ENCODE measurements at places on chromosomes 7 and 10.

GRCh38 chr10:11746883-11747539 is 4.8 kb downstream of the ECHDC3 start:
- no peak for DNase-seq

GRCh38 chr10:61592581-61592980 is 70.1 kb upstream of the CABCOCO1 start:
- DNase-seq, result peak; percentile 24

- DNase-seq, result no peak
Observed at GRCh38 chr7:147053746-147054145, 937.1 kb downstream of the CNTNAP2 start.

GRCh38 chr7:77416621-77417371 is 647 bp upstream of the GSAP start:
- DNase-seq, result no peak

GRCh38 chr7:36795451-36796021 is 71.2 kb upstream of the AOAH start:
- DNase-seq, result no peak

DNA sequence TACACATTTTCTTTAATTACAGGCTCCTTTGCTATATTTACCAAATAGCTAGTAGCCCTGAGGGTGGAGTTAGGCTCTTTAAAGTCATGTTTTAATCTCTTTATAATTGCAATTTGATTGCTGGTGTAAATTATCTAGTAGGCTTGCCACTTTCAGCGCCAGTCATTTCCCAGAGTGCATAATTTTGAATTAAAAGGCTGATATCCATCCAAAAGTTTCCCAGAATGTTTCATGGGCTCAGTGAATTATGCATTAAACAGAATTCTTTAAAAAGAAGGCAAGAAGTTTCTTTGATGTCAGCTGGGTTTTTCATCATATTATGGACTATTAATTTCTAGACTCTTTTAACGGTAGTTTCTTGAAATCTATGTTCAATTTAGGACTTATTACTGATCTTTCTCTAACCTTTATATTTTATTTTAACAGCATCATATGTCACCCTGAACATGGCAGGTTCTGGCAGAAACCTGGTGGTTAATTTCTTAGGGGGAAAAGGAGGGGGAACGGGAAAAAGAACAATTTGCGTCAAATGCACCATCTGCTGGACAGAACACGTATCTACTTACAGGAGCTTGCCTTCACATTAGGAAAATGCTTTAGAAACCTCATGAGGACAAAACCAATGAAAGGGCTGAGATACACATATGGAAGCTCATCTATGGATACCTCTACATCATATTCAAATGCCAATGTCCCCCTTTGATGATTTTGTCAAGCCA is 171.1 kb downstream of the GRM3 start:
- peak; percentile 1 for DNase-seq

DNA sequence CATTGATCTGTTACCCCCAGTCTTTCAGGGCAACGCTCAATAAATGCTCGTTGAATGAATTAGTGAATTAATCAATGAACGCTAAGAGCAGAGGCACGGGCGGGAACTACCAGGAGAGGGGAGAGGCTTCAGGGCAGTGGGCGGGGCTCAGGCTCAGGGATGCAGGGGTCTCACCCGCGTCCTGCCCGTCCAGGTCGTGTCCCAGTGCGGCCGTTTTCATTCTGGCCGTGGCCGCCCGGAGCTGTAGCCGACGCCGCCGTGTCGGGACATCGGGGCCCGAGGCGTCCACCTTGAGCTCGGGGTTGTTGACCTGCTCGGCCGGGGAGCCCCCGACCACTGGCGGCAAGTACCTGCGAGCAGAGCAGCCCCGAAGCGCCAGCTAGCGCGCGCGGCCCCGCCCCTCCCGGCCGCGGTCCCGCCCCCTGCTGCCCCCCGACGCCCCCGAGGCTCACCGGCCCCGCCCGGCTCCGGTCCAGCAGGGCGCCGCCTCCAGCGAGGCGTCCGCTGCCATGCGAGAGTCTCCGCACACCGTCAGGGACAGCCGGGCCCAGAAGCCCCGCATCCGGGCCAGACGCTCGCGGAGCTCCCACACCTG is 2.8 kb upstream of the GAL3ST4 start:
- no peak for DNase-seq

DNA sequence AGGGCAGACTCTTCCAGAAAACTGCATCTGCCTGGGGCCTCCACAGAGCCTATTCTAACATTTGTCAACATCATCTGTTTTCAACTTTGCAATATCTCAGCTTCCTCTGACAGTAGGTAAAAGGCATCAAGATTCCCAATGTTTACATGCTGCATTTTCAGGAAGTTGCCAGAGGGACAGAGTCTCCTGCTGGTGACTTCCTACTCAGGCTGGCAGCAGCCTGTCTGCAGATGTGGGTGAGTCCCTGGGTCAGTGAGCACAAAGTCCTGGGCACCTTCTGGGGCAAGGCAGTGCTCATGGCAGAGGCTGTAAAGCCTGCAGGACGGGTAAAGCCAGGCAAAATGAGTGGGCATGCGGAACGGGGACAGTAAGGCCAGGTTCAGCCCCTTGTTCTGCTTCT is 69.4 kb downstream of the EBF3 start:
- no peak for DNase-seq

DNA sequence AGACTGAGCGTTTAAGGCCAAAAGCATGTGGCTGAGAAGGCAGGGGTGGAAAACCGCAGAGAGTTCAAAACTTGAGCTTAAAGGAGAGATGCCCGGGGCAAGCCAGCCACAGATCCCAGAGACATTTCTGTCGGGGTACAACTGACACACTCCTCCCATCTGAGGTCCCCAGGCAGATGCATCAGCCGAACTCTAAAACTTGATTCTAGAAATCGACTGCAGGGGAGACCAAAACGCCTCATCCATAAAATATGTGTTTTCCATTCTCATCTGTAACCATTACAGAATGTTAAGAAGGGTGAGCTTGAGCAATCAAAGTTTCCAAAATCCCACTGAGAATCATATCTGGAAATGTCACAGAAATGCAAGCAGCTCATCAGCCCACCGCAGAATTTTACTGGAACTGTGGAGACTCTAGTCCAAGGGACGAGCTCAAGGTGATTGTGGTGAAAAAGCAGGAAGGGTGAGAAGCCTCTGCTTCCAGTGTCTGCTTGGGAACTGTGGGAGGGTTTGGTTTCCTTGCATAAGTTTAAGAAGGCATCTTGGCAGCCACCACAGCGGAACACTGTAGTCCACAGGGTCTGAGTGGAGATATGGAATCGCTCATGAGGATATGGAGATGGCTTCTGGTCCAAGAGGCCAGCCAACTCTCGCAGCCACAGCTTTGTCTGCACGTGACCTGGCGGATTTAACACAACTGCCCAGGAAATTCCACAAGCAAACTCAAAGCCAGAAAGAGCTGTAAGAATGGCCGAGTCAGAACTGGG is 249.2 kb downstream of the SFMBT2 start:
- DNase-seq, result no peak

DNA sequence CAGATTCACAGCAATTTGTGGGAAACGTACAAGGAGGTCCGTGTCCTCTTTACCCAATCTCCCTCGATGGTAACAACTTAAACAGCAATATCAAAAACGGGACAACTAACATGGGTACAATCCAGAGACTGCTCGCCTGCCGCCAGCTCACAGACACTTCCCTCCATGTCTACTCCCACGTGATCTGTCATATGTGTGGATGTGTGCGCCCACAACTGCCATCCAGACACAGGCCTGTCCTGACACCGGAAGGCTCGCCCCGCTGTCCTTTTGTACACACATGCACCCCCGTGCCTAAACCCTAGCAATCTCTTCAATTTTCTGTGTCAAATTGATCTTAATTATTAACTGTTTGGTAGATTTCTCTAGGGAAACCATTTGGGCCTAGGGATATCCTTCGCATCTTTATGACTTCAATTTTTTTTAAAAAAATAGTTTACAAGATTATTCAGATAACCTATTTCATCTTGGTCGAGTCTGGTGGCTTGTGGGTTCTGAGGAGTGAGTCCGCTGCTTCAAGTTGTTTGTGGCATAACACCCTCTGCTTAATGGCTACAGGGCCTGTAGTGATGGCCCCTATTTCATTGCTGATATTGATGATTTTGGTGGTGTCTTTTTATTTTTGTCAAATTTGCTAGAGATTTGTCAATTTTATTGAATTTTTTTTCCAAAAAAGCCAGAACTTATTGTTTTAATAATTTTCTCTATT is 260.6 kb downstream of the MAD1L1 start:
- no peak for DNase-seq

DNA sequence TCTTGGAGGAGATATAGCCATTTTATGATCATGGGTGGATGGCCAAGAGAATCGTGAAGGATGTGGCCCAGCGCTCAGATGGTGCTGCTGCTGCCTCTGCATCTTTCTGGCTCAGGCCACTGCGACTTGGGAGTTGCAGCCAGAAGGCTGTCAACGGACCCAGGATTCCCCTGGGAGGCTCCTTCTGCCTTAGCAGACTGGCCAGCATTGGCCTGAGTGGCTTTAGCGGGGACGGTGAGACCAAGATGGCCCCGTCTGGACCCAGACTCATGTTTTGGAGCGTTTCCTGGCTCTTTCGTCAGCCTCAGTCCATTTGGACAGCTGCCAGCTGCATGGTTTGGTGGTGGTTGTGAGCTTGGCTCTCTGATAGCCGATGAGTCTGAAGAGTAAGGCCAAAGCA is 97.2 kb downstream of the GALNT17 start:
- no peak for DNase-seq

- DNase-seq, result no peak
Observed at GRCh38 chr10:22475651-22476600, 130.6 kb downstream of the SPAG6 start.

GRCh38 chr10:79002336-79002735 is 66.4 kb upstream of the ZMIZ1 start:
- DNase-seq, result no peak

GRCh38 chr7:156676263-156676662 is 35.7 kb downstream of the RNF32 start:
- DNase-seq, result no peak

GRCh38 chr7:139741239-139741638 is 36.6 kb downstream of the HIPK2 start:
- no peak for DNase-seq

DNA sequence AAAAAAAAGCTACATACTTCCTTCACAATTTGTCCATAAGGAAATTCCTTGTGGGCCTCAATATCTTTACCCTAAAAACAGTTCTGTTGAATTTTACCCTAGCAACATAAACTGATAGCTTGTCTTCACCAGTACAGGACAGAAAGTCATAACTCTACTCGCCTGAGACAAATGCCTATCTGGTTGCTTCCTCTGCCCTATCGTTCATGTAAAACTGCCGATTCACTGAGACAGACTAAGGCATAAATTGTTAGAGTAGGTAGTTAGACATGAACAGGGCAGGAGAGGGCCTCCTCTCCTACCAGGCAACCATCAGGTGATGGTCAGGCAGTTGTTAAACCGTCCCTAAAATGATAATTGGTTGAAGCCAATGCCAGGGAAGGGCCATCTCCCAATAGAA is 25.0 kb downstream of the IFIT3 start:
- no peak for DNase-seq

GRCh38 chr10:72083790-72084459 is 4.4 kb downstream of the SPOCK2 start:
- DNase-seq, result no peak

DNA sequence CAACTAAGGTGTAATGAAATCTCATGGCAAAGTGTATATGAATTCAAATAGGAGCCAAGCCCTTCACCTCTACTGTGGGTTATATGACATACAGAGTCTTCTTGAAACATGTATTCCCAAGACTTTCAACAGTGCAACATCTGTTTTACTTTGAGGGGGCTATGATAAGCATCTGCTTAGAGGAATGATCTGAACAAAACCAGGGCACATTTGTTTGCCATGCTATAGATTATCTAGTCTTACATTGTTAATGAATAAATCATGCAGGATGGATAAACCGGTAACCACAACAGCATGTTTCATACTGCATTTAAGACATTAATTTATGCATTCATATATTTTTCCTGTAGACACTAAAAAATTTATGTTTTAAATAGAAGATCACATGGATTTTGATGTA is 1021.9 kb downstream of the LRMDA start:
- no peak for DNase-seq

DNA sequence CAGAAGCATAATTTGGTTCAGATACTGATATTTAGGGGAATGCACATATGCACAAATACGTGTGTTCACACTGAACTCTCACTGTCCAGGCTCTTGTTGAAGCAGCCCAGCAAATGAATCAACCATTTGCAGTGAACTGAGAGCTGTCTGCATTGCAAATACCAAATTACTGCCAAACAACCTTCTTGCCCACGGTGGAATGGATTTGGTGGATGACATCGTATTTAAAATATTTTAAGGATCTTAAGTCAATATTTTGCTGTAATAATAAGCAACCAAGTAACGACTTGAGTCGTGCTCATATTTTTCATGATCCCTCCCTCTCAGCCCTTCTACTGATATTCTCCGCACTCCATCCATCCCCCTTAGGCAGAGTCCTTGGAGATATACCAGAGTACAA is 107.9 kb upstream of the FEZF1 start:
- DNase-seq, result no peak

GRCh38 chr7:124459101-124460055 is 306.2 kb downstream of the GPR37 start:
- DNase-seq, result no peak

- DNase-seq, result no peak
Observed at GRCh38 chr7:75737856-75738603, 711 bp downstream of the HIP1 start.

DNA sequence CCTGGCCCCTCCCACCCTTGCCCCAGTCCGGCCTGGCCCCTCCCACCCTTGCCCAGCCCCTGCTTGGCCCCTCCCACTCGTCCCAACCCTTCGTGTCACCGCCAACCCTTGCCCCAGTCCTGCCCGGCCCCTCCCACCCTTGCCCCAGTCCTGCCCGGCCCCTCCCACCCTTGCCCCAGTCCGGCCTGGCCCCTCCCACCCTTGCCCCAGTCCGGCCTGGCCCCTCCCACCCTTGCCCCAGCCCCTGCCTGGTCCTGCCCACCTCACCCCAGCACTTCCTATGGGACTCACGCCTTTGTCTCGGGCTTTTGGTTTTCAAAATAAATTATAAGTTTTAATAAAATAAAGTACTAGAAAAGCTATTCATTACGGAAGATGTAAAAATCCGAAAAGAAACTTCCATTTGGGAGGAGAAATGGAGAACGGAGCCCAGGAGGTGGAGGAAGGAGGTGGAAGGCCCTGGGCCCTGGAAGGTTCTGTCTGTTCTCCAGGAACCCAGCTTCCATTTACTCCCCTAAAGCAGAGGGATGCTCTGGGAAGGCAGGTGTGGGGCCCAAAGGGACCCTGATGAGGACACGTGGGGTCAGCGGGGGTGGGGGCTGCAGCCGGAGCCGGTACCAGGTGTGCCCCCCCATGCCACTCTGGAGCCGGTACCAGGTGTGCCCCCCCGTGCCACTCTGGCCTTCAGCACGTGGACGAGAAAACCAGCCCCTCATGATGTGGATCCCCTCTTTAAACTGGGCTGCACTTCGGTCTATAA is 52.2 kb downstream of the PWWP2B start:
- no peak for DNase-seq

GRCh38 chr10:28833313-28833712 is 156.0 kb downstream of the BAMBI start:
- no peak for DNase-seq

- DNase-seq, result no peak
Observed at GRCh38 chr10:35214607-35215020, 88.0 kb downstream of the CREM start.
